NCI-H187 (cell line): ENCODE measurements at places on chromosomes 7 and 10.

- DNase-seq, result no peak
These were observed 4.4 kb upstream of the ACBD5 start for GRCh38 chr10:27244976-27245375.

DNA sequence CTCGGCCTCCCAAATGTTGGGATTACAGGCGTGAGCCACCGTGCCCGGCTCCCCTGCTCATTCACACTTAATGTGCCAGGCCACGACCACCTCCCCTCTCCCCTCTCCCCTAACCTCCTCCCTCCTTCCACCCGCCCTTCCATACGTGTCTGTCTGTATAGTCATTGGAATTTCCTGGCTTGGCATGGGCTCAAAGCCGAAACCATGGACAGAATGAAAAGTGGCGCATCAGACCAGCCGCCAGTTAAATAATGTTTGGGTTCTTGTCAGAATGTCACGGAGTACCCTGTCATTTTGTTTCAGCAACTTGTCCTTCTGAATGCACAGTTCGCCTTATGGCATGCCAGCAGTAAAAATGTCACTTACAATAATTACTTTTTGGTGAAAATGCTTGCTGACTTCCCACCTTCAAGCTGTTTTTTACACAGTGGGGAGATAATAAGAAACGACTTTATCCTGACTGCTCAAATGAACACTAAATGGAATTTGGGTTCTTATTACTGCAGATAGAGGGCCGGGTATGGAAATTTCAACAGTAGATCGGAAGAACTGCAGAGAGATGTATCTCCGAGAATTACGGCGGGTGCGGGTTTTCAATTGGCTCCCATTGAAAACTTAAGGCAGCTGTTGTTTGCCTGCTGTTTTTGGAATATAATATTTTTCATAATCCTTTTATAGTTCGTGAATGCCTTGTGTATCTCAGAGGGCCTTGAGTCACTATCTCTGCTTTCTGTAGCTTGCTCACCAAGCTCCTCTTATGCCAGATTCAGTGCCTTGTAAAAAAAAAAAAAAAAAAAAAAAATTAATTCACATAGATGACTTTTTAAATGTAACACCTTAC lies 65.5 kb upstream of the SH2B2 start:
- no peak for DNase-seq

DNA sequence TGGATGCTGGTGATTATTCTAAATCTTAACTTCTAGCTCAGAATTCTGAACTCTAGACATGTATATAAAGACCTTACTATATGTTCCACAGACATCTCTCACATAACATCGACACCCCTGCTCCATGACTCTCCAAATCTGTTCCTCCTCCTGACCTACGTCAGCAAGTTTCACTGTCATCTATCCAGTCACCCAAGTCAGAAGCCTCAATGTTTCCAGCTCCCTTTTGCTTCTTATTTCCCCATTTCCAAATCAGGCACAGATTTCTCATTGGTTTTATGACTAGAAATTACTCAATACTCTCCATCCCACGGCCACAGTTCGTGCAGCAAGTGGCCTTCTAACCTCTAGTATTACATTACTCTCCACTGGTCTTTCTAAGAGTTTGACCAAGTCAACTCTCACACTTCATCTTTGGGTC lies 28.5 kb downstream of the EPC1 start:
- DNase-seq, result no peak

DNA sequence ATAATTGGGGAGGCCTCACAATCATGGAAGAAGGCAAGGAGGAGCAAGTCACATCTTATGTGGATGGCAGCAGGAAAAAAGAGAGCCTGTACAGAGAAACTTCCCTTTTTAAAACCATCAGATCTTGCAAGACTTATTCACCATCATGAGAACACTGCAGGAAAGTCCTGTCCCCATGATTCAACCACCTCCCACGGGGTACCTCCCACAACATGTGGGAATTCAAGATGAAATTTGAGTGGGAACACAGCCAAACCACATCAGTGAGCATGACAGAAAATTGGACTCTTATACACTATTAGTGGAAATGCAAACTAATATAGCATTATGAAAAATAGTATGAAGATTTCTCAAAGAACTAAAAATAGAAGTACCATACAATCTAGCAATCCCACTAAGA lies 271.2 kb downstream of the MAGI2 start:
- DNase-seq, result no peak

DNA sequence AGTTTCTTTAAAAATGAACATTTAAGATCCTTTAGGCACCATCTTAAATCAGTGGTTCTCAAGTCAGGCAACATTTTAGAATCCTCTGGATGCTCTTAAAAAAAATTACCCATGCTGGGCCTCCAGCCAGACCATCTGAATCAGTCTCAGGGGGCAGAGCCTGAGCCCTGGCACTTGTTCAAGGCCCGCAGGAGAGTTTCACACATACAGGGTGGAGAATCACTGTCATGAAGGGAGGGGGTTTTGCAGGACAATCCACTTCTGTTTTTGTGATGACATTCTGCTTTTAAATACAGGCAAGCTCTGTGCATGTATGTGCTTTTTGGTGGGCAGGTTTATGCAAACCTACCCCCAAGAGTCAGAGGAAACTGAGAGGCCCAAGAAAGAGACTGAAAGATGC lies 268.6 kb downstream of the SEC23IP start:
- no peak for DNase-seq

DNA sequence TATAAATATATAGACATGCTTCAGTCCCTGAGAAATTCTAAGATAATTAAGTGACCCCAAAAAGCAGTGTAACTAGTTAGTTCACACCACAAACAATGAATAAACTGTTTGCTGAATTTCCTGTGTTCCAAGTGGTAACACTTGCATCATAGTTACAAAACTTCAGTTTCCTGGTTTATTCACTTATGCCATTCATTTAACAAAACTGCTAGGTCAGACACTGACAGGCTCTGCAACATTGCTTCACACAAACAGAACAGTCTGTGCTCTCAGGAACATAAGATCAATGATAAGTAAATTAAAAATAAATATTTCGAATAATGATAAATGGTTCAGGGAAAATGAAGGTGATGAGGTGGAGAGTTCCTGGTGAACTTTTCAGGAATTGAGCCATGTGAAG lies 133.3 kb upstream of the NAMPT start:
- DNase-seq, result no peak

- no peak for DNase-seq
These were observed 304.5 kb downstream of the CCSER2 start for GRCh38 chr10:84632866-84633265.

- no peak for DNase-seq
These were observed 198.4 kb downstream of the CALN1 start for GRCh38 chr7:72213769-72214168.

GRCh38 chr10:85993840-85994507 lies 372.6 kb downstream of the GRID1 start:
- no peak for DNase-seq

DNA sequence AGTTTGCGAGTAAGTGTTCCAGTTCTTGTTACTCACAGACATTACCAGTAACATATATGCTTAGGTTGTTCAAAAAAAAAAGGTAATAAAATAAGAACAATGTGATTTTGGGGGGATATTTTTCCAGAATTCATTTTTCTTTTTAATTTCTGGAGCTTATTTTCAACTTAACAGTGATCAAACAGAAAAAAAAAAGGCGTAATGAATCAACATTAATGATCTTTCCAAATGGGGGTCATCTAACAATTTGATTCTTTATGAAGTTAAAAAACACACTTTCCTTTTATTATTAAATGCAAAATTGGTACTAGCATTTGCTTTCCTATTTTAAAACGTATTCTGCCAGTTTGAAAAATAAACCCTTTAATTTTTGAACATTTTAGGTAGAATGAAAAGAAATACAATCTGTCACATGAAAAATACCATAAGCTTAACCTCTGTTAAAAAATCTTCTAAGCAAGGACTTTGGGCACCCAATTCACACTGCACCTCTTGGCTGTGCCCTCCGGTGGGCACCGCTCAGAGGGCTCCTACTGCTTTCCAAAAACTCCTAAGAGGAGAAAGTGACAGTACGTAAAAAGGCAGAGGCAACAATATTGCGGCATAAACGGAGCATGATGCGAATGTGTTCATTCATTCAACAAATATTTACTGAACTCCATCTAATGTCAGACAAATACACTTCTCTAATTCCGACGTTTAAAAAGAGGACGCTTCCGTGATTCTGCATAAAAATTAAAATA lies 32.6 kb downstream of the CNPY1 start:
- no peak for DNase-seq

DNA sequence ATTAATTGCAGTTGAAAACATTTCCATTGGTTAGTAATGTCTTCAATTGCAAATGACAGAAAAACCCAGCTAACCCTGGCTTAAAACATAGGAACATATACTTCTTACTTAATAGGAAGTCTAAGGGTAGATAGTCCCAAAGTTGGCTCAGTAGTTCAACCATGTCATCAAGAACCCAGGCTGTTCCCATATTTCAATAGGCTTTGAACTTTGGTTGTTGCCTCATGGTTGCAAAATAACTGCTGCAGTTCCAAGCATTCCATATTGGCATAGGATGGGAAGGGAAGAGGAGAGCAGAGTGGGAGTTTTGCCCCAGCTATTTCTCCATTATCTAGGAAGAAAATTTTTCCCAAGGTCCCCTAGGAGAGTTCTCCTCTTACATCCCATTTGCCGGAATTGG lies 81.4 kb upstream of the EEPD1 start:
- no peak for DNase-seq

DNA sequence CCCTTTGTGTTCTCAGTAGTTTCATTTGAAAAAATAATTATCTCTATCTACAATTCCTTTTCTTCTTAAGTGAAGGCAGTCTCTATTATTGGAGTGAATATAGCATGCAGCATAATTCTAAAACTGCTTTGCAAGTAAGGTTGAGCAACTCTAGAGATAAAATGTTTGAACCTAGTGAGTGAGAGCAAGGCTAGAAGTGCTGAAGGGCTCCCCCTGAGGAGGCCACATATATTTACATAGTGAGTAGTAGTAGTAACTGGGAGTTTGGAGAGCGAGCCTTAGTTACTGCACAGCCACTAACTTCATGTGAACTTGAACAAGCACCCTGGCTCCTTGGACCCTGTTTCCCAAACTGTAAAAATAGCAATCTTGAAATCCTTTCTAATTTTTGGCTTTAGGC lies 141.5 kb upstream of the DKK1 start:
- DNase-seq, result no peak

- DNase-seq, result no peak
These were observed 26.7 kb downstream of the WAC start for GRCh38 chr10:28559618-28560017.

- no peak for DNase-seq
These were observed 32.0 kb downstream of the EEPD1 start for GRCh38 chr7:36185092-36185491.

DNA sequence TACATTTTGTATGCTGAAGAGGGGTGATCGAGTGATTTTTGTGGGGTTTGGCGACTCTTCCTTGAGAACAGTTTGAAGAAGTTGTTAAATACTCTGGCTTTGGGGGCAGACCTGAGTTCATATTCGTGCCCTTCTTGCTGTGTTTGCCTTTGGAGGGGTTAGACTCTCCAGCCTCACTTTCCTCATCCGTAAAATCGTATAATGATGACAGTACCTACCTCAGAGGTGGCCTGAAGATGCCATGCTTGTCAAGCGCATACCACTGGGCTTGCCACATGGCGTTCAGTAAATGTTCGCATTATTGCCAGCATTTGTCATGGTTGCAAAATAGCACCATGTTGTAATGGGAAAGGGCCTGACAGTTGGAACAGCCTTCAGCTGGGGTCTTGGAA lies 1.3 kb downstream of the STK17A start:
- DNase-seq, result no peak

DNA sequence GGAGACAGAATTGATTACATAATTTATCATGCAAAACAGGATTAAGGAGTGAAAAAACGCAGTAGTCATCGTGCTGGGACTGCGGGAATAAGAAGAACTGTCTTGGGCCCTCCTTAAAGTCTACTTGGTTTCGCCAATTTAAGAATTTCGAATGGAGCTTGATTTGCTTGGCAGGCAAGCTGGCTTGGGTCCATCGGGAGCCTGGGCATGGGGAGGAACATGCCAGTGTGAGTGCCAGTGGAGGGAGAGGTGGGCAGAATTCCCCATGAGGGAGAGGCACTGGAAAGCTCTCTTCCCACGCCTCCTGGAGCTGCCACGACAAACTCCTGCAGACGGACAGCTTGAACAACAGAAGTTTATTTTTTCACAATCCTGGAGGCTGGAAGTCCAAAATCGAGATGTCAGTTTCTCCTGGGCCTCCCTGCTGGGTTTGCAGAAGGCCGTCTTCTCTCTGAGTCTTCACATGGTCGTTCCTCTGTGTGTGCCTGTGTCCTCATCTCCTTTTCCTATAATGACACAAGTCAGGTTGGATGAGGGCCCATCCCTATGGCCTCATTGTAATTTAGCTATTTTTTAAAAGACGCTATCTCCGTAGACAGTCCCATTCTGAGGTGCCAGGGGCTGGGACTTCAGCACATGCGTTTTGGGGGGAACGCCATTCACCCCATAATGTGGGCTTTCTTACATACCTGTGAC lies 528.7 kb upstream of the DPP6 start:
- DNase-seq, result no peak

DNA sequence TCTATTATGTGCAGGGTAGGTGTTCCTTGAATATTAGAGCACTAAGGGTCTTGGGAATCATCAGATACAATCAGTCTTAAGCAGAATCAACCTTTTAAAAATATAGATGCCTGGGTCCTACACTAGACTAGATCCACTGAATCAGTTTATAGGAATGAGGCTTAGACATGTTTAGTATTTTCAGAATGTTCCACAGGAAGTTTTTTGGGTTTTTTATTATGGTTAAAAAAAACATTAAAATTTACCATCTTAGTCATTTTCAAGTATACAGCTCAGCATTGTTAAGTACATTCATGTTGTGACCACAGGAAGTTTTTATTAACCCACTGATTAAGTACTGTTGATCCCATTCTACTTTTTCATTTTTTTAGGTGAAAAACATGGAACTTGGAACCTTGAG lies 135.7 kb downstream of the LCOR start:
- no peak for DNase-seq

DNA sequence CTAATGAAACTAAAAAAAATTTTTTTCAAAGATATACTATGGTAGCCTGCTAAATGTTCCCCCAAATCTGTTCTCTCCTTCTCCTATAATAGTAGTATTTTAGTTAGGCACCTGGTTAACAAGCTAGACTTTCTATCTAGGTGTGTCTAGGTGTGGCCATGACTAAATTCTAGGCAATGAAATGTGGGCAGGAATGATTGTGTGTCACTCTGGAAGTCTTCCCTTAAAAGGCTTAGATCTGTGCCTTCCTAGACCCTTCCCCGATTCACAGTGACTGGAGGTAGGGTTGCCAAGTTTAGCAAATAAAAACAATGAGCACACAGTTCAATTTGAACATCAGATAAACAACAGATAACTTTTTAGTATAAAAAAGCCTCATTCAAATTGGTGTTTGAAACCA lies 8.3 kb upstream of the ARHGAP21 start:
- DNase-seq, result no peak

- no peak for DNase-seq
These were observed 25.2 kb upstream of the OTUD1 start for GRCh38 chr10:23413629-23414089.
